NCI-H748 treated with DMSO at 0.1 percent for 48 hours (cell line): ENCODE measurements at places on chromosomes 4 and X.

DNA sequence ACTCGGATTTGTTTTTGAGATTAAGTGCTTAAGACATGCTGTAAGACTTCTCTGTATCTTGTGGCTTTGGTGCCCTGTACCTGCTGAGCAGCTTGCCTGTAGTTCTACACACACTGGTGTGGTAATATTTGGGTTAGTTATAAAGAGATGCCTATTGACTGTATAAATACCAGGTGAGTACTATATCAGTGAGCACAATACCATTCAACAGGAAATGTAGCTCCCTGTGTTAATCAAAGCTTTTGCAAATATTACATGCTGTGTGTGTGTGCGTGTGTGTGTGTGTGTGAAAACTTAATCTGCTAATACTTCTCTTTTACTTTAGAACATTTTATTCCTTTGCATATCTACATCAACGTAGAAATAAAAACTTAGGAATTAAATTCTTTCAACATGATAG, 30.1 kb downstream of the MYOZ2 start:
- no peak for DNase-seq

DNA sequence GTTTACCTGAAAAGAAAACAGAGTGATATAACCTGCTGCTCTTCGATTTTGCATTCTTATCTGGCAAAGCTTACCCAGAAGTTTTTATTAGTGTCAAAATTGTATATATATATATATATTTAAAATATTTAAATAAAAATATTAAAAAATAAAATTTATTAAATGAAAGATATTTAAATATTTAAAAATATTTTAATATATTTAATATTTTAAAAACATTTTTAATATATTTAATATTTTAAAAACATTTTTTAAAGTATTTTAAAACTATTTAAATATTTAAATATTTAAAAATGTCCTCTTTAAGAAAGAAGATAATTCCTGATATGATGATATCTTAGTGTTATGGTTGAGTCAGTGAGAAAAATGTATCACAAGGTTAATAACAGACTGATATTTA, 317.2 kb downstream of the EPHA5 start:
- DNase-seq = no peak

- no peak for DNase-seq
Measured at GRCh38 chr4:38162240-38162784, 202.1 kb downstream of the PTTG2 start.

- peak; percentile 9 for DNase-seq
Measured at GRCh38 chr4:89752932-89753598, 83.9 kb downstream of the SNCA start.

DNA sequence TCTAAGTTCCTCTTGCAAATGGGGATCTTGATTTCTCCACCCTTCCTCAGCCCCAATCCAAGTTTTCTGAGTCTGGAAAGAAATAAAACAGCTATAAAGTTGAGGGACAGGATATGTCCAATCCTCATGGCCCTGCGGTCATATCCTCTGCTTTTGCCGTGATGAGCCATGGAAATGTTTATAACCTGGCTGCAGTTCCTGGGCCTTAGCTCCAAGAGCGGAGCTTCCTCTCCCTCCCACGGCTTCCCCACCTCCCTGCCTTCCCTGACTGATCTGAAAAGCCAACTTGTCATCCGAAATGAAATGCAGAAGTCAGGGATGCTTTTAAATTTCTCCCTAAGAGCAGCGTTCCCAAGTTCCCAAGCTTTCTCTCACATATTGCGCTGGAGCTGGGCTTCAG, 221.5 kb upstream of the SFRP2 start:
- no peak for DNase-seq

DNA sequence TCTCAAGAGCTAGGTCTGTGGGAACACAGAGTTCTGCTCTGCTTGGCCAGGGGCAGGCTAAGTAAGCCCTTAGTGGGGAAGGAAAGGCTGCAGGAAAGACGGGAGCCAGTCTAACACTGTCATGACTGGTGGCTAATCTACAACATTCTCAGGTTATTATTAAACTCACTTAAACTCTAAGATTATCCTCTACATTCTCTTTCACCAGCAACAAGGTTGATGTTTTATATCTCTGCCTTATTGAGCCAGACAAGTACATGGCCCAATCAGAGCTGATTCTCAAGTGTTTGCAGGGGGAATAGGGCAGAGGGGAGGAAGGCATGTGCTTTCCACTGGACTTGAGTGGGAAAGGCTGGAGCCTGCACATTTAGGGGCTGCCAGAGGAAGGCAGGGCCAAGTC, 50.9 kb upstream of the FAM241A start:
- DNase-seq = no peak

- DNase-seq = no peak
Measured at GRCh38 chr4:38762560-38762959, 20.2 kb downstream of the TLR10 start.

- DNase-seq = no peak
Measured at GRCh38 chr4:27387711-27388110, 527.1 kb downstream of the STIM2 start.

- DNase-seq = no peak
Measured at GRCh38 chr4:145195167-145195952, 15.0 kb upstream of the OTUD4 start.

DNA sequence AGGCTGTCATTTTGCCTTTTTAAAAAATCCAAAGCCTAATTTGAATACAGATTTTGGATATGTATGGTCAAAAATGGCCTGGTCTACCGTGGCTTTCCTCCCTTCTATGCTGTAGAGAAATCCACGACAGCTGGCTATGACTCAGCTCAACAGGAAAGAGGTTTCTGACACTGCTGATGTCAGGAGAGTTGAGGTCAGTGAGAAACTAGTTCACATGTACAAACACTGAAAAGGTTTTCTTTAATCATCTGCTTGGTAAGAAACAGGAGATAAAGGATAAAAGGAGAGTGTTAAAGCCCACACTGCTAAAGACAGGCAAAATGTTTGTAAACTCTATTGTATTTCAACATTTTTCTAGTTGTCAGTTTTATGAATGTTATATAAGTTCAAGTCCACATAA, 113.9 kb downstream of the NYX start:
- no peak for DNase-seq

DNA sequence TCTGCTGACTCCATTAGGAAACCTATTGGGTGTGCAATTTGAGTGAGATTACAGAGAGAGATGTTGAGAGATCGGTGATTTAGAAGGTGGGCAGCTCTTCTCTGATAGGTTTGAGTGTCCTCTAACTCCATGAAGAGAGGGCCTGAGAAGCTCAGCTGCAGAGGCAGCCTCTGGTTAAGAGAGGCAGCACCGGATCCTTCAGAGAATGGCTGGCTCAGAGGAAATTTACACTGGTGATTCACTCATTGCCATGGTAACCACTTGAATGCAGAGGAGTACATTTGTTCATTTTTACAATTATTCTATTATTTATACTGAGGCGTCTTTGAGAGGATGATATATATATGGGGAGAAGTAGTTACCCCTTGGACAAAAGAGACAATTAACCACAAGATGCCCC, 171.7 kb downstream of the PDGFRA start:
- DNase-seq = no peak

DNA sequence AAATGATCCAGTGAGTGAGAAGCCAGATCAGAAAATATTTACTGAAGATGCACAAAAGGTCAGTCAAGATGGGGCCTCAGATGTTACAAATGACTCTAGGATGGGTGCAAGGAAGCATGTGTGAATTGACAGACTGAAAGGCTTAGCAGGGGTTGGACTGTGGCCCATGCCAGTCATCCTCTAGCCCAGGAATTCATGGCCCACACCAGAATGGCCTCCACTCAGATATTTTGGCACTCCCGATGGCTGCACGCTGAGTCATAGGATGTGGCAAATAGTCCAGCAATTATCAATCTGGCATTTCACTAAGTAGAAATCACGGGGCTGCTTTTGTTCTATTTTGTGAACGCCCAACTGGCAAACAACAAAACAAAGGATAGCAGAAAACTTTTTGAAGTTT, 406.5 kb downstream of the IQCM start:
- no peak for DNase-seq

GRCh38 chrX:82208975-82209374, 1007.1 kb downstream of the SH3BGRL start:
- DNase-seq = peak; percentile 78

GRCh38 chrX:110748256-110748806, 47.3 kb downstream of the CHRDL1 start:
- DNase-seq = no peak

DNA sequence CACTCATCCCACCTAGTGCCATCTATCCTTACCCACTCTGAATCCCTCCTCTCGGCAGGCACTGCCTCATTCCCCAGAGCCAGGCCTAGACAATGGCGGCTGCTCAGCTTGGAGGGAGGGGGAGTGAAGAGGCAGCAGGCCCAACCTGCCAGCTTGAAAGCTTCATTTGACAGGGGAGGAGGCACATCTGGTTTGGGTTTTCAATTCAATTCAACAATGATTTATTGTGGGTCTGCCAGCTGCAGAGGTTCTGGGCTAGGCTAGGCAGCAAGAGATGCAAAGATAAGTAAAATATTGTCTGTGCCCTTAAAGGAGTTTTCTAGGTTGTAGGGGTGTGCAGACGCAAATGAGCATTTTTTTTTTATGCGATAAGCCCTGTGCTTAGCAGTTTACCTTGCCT, 58.5 kb downstream of the RTL9 start:
- DNase-seq = no peak

- DNase-seq = no peak
Measured at GRCh38 chr4:37528166-37528885, 157.8 kb downstream of the RELL1 start.

- no peak for DNase-seq
Measured at GRCh38 chr4:2931512-2932301, 31.5 kb downstream of the NOP14 start.

GRCh38 chr4:7138223-7139166, 53.8 kb upstream of the SORCS2 start:
- no peak for DNase-seq

DNA sequence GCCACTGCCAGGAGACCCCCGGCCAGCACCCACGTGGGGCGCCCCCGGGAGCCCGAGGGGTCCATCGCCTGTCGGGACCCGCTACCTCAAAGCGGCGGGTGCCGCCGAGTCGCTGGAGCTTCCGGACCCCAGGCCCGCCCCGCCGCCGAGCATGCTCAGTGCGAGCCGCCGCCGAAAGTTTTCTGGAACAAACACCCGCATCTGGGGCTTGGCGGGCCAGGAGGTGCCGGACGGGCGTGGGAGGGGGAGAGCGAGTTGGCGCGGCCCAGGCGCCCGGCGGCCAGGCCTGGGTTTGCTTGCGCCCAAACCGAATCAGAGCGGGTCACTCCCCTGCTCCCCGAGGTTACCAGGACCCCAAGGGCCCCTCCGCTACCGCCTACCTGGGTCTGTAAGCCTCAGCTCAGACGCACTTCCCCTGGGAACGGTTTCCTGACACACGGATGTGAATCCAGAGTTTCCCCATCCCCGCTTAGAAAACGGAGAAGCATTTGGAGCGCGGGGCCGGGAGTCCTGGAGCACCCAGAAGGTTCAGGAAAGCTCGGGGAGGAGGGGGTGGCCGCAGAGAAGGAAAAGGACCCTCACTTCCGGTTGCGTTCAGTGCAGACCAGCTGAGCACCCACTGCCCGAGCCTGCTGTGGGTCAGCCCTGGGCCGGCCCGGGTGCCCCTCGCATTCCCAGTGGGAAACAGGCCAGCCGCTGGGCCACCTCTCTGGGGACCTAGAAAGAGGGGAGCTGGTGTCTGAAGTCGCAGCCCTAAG, at the start of gene EVC2:
EVC2 (minus strand) TSS at position 111 of the 758 bp plus-strand sequence; CDS start at position 65, 46 bp downstream.
- no peak for DNase-seq

GRCh38 chr4:96009427-96010119, 169.7 kb downstream of the PDHA2 start:
- no peak for DNase-seq

DNA sequence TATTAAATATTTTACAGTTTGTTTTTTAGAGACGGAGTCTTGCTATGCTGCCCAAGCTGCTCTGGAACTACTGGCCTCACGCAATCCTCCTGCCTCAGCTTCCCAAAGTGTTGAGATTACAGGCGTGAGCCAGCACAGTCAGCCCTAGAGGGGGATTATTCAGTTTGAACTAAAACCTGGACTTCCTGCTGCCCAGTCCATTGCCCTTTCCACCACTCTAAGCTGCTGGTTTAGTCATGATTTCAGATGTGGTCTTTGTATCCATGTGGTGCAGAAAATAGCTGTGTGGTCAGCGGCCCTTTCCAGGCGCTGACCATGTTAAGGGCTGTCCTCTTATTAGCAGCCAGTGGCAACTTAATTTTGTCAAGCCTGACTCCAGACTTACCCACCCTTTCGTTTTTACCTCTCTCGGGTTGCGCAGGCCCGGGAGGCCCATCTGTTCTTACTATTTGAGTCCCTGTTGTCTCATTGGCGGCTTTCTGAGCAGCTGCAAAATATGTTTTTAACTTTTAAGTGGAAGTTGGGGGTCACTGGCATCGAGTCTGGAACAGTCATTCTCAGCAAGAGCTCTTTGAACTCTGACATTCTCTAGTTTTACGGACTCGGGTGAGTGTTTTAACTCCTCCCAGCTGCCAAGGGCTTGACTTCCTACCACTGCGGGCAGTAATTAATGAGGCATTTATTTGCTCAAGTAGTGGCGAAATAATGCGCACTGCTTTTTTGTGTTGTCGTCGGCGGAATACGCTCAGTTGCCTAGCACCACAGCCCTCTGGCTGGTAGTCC, 773 bp upstream of the VMA21 start:
- DNase-seq = peak; percentile 76

DNA sequence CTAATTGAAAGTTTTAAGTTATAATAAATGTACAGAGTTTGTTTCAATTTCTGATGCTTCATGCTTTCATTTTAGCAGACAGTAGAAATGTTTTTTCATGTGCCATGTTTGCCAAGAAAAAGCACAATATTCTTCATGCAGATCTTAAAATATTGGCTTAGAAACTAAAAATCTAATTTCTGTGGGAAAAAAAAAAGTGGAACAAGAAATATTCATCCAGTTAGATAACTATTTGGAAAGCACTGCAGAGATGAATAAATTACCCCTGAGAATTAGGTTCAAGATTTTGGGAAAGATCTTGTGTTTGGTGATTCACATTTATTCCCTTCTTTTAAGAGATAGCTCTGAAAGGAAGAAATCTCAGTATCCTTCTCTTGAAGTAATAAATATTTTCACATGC, 912.5 kb downstream of the C4orf33 start:
- no peak for DNase-seq

DNA sequence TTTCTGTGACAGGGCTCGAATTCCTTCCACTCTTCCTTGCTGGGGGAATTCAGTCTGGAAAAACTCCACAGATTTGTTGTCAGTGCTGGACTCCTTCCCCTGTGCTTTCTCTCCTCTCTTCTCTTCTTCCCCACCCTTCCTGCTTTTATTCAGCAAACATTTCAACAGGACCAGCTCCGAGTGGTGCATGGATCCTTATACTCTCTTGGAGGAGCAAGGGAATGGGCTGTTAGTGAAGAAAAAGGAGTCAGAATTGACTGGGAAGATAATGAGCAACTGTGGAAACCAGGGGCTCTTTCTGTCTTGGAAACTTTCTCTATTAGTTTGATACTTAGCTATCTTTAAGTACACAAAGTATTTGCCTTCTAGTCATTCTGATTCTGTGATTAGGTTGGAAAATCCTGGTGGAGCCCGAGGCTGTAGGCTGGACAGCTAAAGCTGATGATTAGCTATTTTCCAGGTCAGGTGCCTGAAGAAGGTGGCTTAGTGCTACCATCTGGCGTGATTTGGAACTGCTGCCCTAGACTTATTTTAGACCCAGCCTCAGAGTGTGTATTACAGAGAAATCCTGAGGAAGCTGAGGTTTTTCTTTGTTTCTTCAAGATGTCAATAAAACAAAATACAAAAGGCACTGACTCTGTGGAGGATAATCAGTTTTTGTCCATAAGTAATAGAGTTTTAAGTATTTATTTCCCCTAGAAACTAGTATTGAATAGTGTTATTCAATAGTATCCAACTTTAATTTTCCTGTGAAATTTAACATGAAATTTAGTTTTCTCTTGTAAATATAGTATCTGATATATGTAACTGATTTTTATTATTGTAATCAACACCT, 38.4 kb downstream of the NAP1L5 start:
- peak; percentile 6 for DNase-seq
